ENCODE measurements at places on chromosomes 3 and 15.

DNA sequence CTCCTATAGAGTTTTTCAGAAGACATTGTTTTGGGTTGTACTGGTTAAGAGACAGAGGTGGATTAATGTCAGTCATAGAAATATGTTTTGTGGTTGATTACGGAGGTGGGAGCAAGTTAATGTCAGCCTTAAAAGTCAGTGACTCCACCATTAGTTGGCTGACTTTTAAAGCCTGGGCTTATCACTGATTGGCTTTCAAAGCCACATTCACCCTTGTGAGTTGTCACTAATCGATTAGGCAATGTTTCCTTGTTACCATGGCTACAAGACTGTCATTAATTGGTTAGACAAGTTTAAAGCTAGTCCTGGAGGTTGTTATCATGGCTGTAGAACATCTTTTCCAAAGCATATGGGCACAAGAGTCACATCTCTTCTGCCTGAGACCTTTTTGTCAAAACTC, 73.0 kb downstream of the NEO1 start:
- DNase-seq: no peak

- DNase-seq: no peak
These were observed 48.0 kb downstream of the ARHGEF26 start for GRCh38 chr3:154168998-154169795.

GRCh38 chr3:308597-309321, 112.2 kb downstream of the CHL1 start:
- DNase-seq: no peak

- DNase-seq: no peak
These were observed 36.7 kb downstream of the VGLL3 start for GRCh38 chr3:86954226-86954625.

GRCh38 chr3:129601713-129602112, 4.8 kb downstream of the PLXND1 start:
- DNase-seq: no peak

- no peak for DNase-seq
These were observed 155.5 kb downstream of the FNDC3B start for GRCh38 chr3:172194702-172195406.

DNA sequence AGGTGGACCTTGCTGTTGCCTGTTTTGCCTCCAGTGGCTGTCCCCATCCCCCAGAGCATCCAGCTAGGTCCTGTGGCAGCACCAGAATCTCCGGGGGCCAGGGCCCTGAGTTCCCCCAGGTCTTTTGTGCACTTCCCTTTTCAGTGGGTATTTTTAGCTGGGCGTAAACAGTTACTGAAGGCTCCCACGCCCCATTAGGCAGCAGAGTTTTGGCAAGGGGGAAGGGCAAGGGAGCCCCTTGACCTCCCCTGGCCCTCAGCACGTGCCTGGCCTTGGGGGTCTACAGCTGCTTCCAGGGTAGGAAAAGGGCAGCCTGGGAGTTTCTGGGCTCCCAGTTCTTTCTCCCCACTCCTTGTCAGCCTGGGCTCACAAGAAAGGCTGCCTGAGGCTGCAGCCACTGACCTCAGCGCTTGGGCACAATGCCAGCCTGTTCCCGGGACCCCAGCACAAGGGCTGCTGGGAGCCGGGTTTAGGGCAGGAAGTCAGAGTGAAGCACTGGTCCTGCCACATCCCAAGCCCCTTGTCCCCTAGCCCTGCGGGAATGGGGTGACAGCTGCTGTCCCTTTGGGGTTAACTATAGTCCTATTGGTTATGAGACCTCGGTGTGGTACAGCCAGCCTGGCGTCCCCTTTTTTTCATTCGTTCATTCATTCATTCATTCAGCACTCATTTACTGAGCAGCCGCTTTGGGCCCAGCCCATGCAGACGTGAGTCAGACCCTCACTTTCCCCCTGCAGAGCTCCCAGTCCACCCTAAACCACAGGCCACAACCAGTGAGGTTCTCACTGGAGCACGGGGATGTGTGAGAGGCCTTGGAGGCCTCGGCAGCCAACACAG, 8.4 kb downstream of the CSK start:
- DNase-seq: peak; percentile 84

- DNase-seq: no peak
These were observed 122.3 kb downstream of the RSL24D1 start for GRCh38 chr15:55074431-55074830.
